ENCODE measurements at places on chromosomes 16 and 17.
A peak's percentile ranks its signal among the peaks of the same experiment; 100 is the strongest.

- DNase-seq: no peak
Measured at GRCh38 chr17:850851-851763, 69.0 kb downstream of the MRM3 start.

GRCh38 chr17:44786551-44787081 lies 27.8 kb downstream of the ADAM11 start:
- peak; percentile 73 for DNase-seq

GRCh38 chr16:75247249-75247648 lies 4.2 kb downstream of the BCAR1 start:
- no peak for DNase-seq

- DNase-seq: no peak
Measured at GRCh38 chr17:8563981-8564602, 66.4 kb downstream of the MYH10 start.

- peak; percentile 49 for DNase-seq
Measured at GRCh38 chr17:1644493-1645206, 882 bp downstream of the SCARF1 start.

DNA sequence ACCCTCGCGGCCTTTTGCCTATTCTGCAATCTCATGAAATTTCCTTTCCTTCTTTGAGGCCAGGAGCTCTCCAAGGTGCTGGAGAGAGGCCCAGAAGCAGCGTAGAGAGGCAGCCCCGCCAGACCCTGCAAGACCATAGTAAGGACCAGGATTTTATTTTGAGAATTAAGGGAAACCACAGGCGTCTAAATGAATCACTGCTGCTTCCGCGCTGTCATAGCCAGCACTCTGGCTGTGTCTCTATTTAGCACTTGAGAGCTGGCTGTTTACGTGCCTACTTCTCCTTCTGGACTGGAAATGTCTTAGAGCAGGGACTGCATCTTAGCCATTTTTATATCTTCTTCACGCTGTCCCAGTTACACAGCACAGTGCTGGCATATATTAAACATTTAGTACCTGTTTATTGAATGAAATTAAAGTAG lies 37.6 kb upstream of the PIRT start:
- DNase-seq: no peak

GRCh38 chr17:19370493-19370960 lies 7.8 kb upstream of the MAPK7 start:
- peak; percentile 70 for DNase-seq

DNA sequence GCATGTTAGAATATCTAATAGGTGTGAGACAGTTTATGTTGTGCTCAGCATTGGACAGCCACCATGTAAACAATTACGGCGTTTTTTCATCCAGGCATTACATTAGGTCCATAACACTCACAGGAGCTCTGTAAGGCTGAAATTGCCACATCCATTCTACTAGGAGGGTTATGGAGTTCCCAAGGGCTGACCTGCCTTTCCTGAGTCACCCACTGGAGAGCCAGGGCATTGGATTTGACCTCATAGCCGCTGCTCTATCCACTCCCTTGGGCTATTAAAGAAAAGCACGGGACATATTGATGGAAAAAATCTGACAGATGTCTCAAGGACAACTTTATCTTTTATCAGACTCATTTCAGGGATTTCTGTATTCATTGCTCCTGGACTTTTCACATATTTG lies 306.3 kb upstream of the HSBP1 start:
- no peak for DNase-seq

GRCh38 chr16:25034911-25035310 lies 19.7 kb upstream of the ARHGAP17 start:
- DNase-seq: no peak

DNA sequence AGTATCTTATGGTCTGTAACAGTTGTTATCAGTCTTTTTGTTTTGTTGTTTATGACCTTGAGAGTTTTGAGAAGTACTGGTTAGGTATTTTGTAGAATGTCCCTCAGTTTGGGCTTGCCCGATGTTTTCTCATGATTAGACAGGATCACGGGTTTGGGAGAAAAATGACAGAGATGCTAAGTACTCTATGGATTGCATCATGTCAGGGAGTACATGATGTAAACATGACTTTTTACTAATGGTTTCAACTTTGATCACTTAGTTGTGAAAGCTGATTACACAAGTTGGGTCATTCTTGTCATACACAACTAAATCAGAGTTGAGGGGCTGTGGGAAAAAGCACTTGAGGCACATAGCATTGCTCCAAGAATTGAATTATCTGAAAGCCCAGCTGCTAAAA lies 94.7 kb upstream of the SIAH1 start:
- no peak for DNase-seq

DNA sequence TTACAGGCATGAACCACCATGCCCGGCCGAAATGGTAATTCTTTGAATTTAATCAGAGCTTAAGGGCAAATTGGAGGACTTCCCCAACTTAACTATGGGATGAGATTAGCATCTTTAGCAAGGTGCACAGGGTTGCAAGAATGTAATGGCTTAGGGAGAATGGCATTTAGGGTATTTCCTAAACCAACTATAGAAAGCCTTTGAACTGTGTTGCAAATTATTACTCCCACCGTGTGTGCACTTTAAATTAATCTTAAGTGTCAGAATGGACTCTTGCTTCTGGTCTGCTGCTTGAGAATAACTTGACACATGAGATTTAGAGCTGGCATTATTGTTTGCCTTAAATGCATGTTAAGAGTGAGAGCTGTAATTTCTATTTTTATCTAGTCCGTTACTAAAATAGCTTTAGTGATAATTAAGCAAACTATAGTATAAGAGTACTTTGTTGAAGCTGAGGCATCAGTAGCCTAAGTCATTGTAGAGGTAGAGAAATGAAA lies 59.8 kb downstream of the TUBD1 start:
- DNase-seq: no peak

- DNase-seq: no peak
Measured at GRCh38 chr17:81046770-81047359, 11.9 kb downstream of the BAIAP2 start.

GRCh38 chr16:75203096-75203495 lies 3.9 kb downstream of the CTRB2 start:
- no peak for DNase-seq

Measured in heart right ventricle (tissue), 16 donors.